Stimulated activated CD4-positive, alpha-beta T cell treated with anti-CD3 and anti-CD28 coated beads, Interleukin-1b, Interleukin-23, amount 100 ng/mL, for 24 hours (primary cell): ENCODE measurements at places on chromosomes 6 and 20.

DNA sequence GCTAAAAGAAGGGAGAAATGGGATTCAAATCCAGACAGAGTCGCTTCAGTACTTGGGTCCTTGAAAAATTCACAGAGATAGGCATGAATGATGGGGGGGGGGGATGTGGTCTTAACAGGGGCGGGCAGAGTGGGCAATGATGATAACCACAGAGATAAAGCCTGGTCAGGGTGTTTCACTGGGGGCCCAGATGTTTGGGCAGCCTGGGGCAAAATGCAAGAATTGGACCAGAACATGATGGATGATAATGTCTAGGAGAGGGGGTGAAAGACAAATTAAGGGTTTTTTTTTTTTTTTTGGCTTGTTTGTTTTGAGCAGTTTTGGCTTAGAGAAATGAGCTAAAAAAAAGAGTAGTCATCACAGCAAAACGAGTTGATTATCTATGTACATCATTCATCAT is 57.4 kb downstream of the LAMP5 start:
- DNase-seq = no peak

DNA sequence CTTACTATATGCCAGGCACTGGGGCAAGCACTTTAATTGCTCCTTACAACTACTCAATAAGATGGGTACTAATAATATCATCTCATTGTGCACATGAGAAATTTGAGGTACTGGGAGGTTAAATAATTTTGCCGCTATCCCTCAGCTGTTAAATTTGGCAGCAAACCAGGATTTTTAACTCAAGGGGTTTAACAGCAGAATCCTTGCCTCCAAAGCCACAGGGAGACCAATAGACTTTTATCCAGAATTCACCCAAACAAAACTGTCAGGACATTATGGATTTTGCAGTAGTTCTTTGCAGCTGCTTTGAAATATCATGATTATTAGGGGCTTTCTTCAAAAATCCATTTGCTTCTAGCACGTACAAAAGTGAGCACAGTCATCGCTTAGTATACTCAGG is 136.2 kb downstream of the RPS12 start:
- DNase-seq = no peak

GRCh38 chr20:56350842-56351241 is 7.9 kb upstream of the FAM210B start:
- no peak for DNase-seq

GRCh38 chr6:84123186-84123585 is 89.6 kb downstream of the MRAP2 start:
- DNase-seq = no peak

GRCh38 chr6:1591926-1592325 is 17.8 kb upstream of the FOXC1 start:
- no peak for DNase-seq

DNA sequence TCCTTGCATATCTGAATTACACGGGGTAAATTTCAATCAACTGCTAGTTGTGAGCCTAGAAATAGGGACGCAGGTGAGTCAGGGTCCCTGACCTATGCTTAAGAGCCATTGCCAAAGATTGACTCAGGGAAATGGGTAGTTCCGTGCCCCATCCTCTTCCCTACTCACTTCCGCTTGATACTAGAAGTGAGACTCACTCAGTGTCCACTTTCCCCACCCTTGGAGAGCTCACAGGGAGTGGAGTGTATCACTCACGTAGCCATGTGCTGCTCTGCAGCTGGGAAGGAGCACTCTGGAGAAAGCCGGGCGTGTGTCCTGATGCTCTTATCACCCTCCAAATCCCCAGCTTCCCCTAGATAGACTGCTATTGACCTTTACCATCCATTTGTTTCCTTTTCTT is 543 bp upstream of the MUC22 start:
- no peak for DNase-seq

DNA sequence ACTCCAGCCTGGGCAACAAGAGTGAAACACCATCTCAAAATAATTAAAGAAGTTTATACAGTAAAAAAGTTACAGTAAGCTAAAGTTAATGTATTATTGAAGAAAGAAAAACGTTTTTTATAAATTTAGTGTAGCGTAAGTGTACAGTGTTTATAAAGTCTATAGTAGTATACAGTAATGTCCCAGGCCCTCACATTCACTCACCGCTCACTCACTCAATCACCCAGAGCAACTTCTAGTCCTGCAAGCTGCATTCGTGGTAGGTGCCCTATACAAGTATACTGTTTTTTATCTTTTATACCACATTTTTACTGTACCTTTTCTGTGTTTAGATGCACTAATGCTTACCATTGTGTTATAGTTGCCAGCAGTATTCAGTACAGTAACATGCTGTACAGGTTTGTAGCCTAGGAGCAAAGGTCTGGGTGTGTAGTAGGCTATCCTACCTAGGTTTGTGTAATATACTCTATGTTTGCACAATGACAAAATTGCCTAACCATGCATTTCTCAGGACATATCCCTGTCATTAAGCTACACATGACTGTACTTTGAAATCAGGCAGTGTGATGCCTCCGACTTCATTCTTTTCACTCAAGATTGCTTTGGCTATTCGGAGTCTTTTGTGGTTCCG is 16.7 kb downstream of the MGME1 start:
- no peak for DNase-seq

DNA sequence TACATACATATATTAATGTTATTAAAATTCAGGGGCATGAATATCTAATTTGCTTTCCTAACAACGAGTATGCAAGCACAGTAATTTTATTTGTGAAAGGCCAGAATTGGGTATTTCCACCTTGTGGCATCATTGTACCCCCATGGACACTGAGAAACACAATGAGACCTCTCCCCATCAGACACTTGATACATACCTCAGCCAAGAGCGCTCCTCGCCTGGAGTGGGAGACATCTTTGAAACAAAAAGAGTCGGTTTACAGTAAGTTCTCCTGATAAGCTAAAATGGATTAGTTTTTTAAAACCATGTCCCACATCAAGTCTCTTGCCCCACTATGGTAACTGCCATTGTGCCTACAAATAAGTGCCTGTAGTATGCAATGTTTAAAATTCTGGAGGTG is 2.1 kb downstream of the CNR1 start:
- no peak for DNase-seq

DNA sequence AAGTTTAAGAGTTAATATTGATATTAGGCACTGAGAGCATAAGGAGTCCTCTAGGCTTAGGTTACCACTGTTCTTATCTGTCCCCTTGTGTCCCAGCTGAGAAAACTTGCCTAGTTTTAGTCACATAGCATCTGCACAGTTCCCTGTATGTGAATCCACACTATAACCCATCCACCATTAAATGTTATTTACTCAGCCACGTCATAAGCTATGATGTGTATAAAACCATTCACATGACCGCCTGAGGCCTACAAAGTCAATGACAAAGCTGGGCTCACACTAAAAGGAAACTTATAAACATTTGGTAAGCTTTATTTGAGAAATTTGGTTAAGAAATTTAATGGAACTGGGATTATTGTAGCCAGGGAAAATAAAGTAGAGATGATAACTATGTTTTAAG is 59.2 kb upstream of the TFAP2D start:
- DNase-seq = no peak

- no peak for DNase-seq
Measured at GRCh38 chr20:4815628-4816027, 93.9 kb downstream of the PRND start.

DNA sequence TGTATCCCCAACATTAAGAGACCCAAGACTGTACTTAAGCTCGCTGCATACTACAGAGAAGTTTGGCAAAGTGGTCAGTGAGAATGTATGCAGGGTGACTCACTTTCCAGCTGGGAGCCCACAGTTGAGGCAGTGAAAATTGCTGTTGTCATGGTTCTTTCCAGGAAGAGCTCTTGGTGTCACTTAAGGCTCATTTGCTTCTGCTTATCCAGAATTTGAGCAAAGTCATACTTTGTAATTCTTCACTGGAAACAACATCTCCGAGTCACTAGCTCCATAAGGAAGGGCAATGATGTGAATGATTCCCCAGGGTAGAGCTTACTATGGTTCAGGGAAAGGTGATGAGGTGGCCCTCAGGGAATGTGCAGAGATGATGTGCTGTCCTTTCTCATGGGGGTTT is 65.4 kb upstream of the FBXL4 start:
- no peak for DNase-seq

- DNase-seq = no peak
Measured at GRCh38 chr20:62841705-62842212, 19.9 kb downstream of the TCFL5 start.

DNA sequence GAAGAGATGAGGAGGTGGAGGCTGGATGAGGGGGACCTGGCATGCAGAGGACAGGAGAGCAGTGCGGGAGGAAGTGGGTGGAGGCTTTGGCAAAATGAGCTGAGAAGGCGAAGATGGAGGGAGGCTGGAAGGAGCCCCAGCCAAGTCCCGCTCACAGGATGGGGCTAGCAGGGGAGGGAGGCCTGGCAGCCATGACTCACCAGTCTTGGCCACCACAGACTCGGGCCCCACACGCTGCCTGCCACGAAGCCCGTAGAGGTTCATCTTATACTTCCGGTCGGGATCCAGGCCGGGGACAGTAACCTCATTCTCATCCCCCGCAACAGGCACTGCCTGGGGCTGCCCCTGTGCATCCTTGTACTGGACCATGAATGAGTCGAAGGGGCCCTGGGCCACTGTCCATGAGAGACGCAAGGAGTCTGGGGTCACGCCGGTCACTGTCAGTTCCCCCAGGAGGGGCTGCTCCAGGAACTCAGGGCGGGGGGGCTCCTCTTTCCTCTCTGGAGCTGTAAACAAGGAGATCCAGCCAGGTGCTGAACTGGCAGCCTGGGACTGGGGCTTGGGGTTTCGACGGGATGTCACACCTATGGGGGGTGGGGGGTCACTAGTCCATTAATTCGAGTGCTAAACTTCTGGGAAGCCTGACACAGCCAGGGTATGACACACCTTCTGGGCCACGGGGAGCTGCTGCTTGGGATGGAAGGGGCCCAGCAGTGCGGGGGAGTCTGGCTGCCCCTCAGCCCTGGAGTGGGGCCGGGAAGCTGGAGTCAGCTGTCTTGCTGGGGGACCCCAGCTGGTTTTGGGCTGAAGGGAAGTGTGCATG is 27.8 kb downstream of the TNXB start:
- DNase-seq = no peak

- DNase-seq = no peak
Measured at GRCh38 chr6:130847001-130847910, 20.1 kb downstream of the SMLR1 start.

- no peak for DNase-seq
Measured at GRCh38 chr6:15793826-15794225, 131.0 kb upstream of the DTNBP1 start.

GRCh38 chr6:83459663-83460062 is 28.8 kb upstream of the ME1 start:
- DNase-seq = no peak

DNA sequence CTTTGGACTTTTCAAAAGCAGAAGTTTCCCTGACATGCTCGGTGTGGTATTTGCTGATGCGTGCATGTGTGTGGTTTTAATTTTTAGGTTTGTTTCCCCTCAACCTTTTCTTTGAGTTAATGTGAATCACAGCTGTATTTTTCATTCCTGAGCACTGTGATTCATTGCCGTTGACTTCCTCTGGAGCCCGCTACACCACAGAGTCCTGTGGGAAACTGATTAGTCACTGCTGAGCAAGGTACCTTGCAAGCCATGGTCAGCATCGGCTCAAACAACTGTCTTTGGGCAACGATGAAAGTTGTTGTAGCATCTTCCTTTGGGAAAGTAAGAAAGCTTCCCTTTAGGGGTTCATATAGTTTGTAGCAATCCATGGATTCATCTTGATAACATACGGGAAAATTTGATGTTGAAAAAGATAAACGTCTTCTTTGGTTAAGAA is 57.5 kb downstream of the RIN2 start:
- DNase-seq = no peak

- no peak for DNase-seq
Measured at GRCh38 chr20:18694071-18694470, 106.2 kb downstream of the DTD1 start.

- DNase-seq = no peak
Measured at GRCh38 chr6:46828939-46829338, 35.8 kb downstream of the MEP1A start.

DNA sequence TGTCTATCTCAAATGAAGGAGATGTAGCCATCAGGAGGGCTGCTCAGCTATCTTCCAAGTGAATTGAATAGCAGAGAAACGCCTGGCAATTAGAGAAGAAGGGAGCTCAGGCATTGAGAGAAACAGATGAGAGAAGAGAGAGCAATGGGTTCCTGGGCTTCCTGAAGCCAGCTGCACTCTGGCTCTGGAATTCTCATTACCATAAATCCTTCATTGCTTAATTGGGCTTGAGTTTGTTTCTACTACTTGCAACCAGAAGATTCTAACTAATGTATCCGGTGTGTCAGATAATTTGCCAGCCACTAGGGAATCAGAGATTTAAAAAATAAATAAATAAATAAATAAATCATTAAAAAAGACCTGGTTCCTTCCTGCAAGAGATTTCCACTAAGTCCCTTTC is 25.0 kb upstream of the CDKAL1 start:
- no peak for DNase-seq

DNA sequence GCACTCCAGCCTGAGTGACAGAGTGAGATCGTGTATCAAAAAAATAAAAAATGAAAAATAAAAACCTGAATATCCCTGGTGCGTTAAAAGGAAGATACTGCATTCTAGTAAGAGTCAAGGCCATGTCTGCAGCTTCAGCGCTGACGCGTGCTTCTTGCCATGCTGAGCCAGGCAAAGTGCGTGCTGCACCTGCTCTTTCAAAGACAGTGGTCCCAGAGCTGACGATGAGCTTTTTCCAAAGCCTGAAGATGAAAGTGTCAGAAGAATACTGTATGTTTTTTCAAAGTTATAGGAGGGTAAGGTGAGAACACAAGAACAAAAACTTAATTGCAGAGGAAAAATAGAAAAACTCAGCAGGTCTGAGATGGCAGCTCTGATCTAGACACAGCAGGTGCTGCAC is 115.1 kb downstream of the RNASET2 start:
- DNase-seq = no peak

DNA sequence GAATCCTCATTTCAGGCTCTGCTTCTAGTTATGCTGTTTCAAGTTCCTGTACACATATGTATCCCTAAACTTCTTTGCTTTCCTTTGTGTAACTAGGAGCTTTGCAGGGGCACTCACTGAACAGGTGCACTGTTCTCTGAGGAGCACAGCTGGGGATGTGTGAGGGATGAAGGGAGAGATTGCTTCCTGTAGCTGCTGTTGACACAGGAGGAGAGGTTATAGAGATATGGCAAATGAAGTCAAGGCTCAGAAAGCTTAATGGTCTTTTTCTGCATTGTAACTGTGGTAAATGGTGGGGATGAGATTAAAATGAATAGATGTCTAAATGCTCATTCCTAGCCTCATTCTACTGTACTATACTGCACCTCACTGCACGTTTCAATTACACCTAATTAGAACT is 454.3 kb downstream of the BTBD3 start:
- no peak for DNase-seq

- DNase-seq = no peak
Measured at GRCh38 chr6:27531772-27532459, 59.0 kb upstream of the ZNF184 start.

GRCh38 chr6:116055513-116055912 is 5.2 kb downstream of the FRK start:
- DNase-seq = no peak
